CD4-positive, alpha-beta T cell (primary cell): ENCODE measurements at places on chromosomes 11 and 22.

GRCh38 chr11:40119661-40120060 lies 1339.8 kb downstream of the LRRC4C start:
- no peak for DNase-seq

DNA sequence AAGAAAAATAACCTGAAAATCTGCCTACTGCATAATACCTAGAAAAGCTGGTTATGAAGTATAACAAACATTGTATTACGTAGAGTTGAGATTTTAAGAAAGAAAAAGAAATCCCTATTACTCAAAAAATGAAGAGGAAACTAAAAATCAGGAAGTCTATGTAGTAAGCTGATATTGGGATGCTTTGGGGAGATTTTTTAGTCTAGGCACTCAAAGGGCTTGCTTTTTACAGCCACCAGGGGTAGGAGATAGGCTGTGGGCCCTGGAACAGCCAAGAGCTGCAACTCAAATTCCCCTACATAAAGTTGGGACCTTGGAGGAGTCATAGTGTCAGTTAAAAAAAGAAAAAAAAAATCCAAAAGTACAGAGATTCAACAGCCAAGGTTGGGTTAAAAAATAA lies 90.4 kb downstream of the RELT start:
- peak; percentile 18 for DNase-seq

GRCh38 chr11:60367896-60368295 lies 10.4 kb upstream of the MS4A7 start:
- DNase-seq = no peak

GRCh38 chr22:50420581-50420980 lies 54.3 kb downstream of the SBF1 start:
- DNase-seq = no peak

DNA sequence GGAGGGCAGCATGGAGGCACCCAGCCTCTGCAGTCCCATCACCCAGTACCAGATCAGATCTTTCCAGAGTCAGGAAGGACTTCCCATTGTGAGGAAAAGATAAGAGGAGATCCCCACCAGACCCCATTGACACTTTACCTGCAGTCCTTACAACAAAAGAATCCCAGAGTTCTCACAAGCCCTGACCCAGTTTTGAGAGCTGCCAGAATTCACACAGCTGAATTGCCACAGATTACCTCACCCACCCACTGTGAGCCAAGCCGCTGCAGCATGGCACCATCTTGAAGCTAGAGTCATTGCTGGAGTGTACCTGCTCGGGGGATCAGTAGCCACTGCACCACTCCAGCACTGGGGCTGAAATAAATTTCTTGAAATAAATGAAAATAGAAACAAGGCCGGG lies 91.8 kb upstream of the UBASH3B start:
- DNase-seq = no peak

DNA sequence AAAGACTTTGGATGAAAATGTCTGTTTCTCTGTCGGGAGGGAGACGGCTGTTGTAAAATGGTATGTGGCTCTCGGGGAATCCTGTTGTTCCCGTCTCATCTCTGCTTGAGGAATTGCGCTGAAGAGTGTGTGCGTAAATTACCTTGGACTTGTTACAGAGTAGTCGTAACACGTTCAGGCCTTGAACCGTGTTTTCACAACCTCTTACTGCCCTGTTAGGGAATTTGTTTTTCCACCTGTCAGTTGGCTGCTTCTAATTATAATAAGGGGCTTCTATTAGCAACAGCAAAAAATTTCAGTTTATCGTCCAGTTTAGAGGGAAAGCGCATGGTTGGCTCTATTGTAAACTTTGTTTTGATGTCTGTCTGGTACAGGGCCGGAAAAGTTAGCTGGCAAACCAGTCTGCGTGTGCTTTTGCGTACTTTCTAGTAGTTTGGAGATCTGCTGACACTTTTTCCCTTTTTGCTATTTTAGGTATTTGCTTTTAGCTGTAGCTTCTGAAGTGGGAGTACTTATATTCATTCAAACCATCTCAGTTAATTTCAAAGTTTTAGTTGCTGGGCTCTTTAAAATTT lies 1.5 kb downstream of the HIPK3 start:
- DNase-seq = no peak

GRCh38 chr22:50624347-50625130 lies 3.4 kb downstream of the ARSA start:
- no peak for DNase-seq

- no peak for DNase-seq
Measured at GRCh38 chr11:72349616-72350218, 84.6 kb downstream of the CLPB start.

- no peak for DNase-seq
Measured at GRCh38 chr11:3128356-3129180, 36.5 kb downstream of the OSBPL5 start.

- DNase-seq = no peak
Measured at GRCh38 chr11:82776377-82776776, 42.7 kb upstream of the FAM181B start.

DNA sequence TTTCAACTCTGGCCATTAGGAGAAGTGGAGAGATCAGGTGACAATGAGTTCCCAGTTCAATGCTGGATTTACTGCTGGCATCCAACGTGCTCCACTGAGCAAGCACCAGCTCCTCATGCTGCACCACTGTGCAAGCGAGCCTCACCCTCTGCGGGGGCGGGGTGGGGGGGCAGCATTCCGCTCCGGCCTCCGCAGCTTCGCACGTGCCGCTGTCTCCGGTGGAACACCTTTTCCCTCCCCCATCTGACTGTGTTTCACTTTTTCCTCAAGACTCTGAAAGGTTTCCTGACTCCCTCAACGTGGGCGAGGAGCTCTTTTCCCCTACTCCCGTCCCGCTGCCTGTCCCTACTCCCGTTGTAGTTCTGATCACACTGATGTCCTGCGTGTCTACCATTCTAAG lies 835 bp upstream of the RHOD start:
- no peak for DNase-seq

- no peak for DNase-seq
Measured at GRCh38 chr11:58919561-58919960, 19.7 kb upstream of the GLYATL1 start.

DNA sequence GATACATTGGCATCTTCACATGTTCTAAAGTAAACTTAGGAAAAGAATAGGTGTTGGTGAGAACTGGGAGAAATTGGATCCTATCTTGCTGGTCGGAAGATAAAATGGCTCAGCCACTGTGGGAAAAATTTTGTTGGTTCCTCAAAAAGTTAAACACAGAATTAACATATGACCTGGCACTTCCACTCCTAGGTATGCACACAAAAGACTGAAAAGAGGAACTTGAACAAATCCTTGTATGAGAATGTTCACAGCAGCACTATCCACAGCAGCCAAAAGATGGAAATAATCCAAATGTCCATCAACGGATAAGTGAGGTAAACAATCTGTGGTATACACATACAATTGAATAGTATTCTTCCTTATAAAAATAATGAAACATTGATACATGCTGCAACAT lies 4.8 kb upstream of the TPH1 start:
- DNase-seq = no peak

DNA sequence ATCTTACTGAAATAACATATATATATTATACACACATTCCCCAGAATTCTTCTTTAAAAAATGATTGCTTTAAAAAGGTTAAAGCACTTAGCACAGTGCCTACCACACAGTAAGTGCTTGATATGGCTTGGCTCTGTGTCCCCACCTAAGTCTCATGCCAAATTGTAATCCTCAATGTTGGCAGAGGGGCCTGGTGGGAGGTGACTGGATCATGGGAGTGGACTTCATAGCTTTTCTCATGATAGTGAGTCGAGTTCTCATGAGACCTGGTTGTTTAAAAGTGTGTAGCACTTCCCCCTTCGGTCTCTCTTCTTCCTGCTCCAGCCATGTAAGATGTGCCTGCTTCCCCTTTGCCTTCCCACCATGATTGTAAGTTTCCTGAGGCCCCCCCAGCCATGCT lies 6.2 kb downstream of the CRYAB start:
- DNase-seq = no peak

GRCh38 chr11:117523680-117524079 lies 196.0 kb downstream of the CEP164 start:
- no peak for DNase-seq

DNA sequence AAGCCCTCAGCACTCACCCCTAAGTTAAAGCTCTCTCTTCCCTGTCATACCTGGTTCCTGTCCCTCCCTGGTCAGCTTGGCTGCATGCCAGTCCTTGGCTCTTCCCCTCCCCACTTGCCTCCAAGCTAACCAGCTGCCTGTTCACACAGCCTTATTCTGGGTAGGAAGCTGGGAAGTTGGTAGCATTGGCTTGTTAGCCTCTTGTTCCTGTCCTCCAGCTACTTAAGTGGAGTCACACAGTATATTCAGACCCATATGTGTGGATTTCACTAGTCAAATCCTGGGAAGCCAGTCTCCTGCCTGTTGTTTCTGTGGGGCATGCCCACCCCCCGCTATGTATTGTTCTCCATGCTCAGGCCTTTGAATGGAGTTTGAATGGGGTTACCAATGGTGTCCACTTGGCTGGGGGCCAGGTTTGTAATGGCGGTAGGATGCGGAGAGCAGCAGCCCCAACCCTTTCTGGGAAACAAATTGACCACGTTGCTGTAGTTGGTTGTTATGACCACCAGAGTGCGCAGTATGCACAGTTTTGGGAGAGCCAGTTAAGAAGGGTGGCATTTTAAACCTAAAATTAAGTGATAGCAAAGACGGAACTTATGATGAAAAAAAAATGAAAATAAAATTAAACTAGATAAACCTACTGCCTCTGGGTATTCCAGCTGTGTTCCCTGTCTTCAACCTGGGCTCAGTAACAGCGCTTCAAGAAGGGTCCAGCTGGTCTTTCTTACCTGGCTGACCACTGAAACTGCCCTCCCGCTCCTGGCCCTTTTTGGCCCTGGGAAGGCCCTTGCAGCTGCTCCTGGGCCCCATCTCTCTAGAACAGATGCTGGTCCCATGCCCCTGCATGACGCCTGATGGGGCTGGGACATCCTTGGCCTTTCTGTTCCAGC lies 10.7 kb upstream of the RPS3 start:
- DNase-seq = peak; percentile 61

DNA sequence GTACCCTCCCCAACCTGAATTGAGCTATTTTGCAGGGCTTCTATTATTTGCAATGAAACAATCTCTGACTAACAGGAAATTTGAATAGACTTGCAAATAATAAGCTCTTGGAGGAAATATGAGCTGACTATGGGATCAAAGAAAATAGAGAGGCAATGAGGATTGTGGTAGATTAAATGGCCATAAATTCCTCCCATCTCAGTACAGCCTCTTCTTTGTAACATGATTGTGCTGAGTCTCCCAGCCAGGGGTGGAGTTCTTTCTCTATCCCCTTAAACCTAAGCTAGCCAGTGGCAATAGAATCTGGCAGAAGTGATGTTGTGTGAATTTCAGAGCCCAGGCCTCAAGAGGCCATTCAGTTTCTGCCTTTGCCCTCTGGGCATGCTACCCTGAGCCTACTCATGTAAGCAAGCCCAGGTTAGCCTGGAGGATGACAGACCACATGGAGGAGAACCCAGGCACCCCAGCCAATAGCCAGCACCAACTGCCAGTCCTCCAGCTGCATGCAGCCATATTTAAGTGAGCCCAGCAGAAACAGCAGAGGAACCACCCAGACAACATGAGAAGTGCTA lies 86.8 kb upstream of the TP53I11 start:
- no peak for DNase-seq

- DNase-seq = no peak
Measured at GRCh38 chr11:20739107-20739506, 69.7 kb downstream of the NELL1 start.

DNA sequence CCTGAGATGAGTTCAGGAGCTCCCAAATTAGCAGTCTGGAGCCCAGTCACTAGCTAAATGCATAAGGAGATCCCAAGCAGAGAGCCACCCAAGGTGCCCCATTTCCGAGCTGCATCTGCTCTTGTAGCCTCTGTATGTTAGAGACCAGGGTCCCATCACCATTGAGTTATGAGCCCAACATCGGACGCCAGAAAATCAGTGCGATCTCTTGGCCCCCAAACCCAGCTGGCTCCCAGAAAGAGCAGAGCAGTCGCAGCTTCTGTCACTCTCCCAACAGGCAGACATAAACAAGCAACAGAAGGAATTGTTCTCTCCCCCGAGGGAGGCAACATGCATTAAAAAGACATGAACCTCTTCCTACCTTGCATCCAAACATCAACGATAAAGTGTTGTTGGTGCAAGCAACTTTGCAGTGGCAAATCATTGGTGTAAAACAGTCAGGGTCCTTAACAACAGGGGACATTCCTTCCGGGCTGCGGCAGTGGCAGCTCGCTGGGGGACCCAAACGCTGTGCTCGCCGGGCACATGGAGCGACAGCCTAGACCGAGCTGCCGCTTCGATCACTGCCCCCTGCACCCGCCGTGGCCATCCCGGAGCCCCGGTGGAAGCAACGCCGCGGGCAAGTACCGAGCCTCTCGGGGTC lies 907.1 kb downstream of the DLG2 start:
- DNase-seq = no peak

DNA sequence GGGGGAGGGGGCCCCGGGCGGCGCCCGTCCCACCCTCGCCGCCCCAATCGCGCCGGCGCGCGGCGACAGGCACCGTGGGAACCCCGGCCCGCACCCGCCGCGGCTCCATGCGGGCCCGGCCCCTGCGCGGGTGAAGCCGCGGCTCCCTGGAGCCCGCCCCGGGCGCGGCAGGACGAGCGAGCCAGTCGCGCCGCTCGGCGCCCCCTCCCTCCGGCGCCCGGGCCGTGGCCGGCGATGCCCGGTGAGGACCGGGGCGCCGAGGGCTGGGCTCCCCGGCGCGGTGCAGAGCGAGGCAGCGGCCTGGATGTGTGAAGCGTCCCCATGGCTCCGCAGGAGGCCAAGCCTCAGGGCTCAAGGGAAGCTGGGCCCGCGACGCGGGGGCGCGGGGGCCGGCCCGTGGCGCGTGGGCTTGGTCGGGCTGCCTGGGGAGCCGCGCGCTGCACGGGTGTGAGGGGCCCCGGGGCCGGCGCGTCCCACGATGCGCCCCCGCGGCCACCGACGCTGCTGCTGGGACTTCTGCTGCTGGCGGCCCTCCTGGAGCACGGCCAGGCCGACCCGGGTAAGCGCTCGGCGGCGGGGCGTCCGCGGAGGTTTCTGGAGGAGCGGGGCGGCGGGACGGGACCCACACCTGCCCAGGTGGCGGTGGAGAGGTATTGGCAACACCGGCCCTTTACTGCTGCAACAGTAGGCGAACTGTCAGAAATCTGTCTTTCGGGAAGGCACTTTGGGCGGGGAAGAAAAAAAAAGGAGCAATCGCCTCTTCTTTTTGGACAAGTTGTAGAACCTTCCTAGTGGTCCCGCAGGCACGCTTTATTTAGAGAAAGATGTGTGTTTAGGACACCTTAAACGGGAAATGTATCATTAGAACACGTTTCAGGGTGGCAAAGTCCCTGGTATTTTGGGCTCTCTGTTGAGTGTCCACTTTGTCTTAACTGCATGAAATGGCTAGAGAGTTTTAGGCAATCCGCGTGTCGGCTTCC lies 119.4 kb downstream of the HIPK3 start:
- DNase-seq = no peak

DNA sequence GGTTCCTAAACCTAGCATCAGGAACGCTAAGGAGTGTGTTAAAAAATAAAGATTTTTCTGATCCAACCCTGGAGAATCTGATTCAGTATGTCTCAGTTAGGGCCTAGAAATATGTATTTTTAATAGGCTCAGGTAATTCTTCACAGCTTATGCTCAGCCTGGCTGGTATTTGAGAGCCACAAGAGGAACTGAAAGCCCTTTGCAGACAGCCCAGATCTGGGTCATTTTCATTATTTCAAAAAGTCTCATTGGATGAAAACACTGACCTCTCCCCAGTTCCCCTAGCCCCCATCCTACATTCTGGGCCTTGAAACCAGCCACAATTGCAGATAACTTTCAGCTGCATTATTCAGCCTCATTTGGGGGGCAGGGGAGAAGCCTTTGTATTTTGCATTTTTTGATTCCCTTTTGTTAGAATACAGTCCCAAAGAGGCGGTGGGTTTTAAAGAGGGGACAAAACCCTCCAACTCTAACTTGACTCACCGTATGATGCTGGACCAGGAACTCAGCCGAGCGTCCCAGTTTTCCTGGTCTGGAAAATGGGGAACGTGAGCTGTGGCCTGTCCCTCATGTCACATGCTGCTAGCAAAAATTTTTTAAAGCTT lies 66.0 kb upstream of the LARGE1 start:
- no peak for DNase-seq
